Natural killer cell (primary cell): ENCODE measurements at places on chromosomes 5 and 9. TPM values are rescaled to one million over a fixed set of nuclear protein-coding genes. Genes with fewer than 3 reads are reported as not detected.

Gene DIRAS2
- total RNA-seq, result not detected

Gene COL15A1
- 0.82 TPM for total RNA-seq

Gene SLC34A1
- 0.63 TPM for total RNA-seq

Gene NMUR2
- total RNA-seq, result not detected

Gene CARD19
- total RNA-seq, result 49.1 TPM

Gene ENC1
- 99.3 TPM for total RNA-seq

Gene GADD45G
- 3.2 TPM for total RNA-seq

Gene POU5F2
- total RNA-seq, result 6.3 TPM

Gene TEK
- total RNA-seq, result not detected

Gene SPAG8
- total RNA-seq, result 2.4 TPM

Gene SEMA5A
- not detected for total RNA-seq

Gene FAXDC2
- total RNA-seq, result 2.9 TPM

Gene PCDHGC4
- 0.84 TPM for total RNA-seq

Gene PLAC8L1
- not detected for total RNA-seq

Gene DPH7
- total RNA-seq, result 51.0 TPM

Gene FOXD4L3
- not detected for total RNA-seq

Gene MRPL36
- 14.1 TPM for total RNA-seq

Gene LHX3
- total RNA-seq, result not detected

Gene RPL12
- 770 TPM for total RNA-seq
